ENCODE measurements at places on chromosomes 11 and 22.

GRCh38 chr11:118434123-118434552 is 2.2 kb upstream of the KMT2A start:
- peak; percentile 28 for DNase-seq

- no peak for DNase-seq
Observed at GRCh38 chr22:44648085-44648820, 53.8 kb upstream of the PRR5 start.

DNA sequence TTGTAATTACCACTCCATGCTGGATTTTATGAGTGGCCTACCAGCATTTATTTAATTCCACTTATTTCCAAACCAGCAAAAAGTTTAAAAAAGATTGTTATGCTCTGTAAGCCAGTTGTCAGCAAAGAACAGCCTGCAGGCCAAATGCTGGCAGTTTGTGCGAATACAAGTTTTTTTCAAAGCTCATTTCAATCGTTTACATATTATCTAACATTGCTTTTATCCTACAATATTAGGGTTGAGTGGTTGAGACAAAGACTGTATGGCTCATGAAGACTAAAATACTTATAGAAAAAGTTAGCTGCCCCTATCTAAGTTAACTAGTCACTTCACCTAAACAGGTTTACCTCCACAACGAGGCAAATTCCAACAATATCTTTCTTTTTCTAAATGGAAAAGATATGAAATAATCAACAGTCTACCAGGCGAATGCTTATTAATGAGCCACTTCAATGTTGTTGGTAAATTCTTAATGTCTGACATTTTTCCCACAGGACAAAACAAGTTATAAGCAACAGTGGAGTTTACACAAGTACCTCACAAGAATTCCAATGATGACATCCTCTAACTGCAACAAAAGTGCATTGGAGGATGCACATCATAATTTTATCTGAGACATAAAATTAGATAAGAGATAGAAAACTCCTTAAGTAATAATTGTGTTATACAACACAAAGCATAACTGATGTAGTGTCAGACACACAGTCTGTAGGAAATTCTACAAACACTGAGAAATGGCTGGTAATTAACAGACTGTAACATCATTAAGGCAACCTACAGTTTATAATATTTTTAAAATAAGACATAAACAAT is 35.8 kb upstream of the POU2AF2 start:
- DNase-seq, result no peak

DNA sequence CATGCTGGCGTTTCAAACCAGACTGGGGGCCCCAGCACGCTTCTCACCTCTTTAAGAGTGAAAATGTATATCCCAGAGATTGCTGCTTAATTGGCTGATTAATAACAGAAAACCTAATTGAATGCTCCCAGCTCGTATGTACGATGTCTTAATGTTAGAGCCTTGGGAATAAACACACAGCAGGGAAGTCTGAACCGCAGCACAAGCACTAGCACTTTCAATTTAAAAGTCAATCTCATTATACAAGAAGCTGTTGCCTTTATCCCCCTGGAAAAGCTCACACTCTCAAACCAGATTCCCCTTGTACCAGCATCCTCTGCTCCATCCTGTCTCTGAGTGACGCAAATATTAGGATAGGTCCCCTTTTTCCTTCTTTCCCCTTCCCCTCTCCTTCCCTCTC is 449.1 kb downstream of the MN1 start:
- no peak for DNase-seq

DNA sequence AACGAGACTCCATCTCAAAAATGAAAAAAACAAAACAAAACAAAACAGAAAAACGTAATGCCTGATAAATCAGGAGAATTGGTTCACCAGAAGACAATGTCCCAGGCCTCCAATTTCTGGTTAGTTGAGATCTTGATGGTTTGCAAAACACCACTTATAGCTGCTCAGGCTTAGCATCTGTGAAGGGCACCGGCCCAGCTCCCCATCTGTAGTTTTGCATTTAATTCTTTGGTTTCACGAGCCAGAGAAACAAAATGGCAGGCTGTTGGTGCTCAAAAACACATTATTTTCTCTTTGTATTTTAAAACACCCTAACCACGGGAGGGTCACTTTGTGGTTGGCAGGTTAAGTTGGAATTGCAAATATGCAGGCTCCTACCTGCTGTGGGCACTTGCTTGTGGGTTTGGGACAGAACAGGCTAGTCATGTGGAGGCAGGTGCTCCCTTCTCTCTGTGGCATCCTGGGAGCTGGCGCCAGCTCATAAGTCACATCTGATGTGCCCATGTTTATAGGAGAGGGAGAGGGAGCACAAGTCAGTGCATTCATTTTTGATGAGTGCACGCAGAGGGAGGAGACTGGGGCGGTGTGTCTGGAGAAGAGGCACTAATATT is 145.9 kb downstream of the CEP164 start:
- no peak for DNase-seq

GRCh38 chr22:27978317-27978716 is 59.3 kb upstream of the PITPNB start:
- no peak for DNase-seq

DNA sequence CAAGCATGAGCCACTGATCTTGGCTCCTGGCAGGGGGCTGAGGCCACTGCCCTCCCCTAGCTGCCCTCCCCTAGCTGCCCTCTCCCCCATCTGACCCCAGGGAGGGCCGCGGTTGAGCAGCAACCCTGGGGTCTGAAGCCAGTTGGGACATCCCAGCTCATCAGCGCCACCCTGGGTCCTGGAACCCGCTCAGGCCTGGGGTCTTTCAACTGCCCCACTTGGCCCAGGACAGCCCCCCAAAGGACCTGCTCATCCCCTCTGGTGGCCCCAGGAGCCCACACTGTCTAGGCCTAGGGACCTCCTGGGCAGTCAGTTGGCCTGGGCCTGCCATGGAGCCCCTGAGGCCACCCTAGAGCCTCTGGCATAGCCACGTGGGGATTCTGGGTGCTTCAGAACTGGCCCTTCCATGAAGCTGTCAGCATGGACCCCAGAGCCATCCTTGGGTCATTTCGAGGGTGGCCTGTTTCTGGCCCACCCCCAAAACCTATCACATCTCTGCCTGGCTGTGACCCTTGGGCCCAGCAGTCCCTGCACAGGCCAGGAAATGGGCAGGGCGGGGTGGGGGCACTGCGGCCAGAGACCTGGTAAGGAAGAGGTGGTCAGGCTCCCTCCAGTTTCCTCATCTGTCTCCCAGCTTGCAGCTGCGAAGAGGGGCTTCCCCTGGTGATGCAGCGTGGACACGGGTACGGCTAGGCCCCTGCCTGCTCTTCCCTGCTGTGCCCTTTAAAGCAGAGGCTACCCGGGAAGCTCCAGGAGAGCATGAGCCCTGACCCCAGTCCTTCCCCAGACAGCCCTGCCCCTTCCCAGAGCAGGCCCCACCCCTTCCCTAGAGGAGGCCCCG is 37.9 kb downstream of the MUC2 start:
- DNase-seq, result no peak

DNA sequence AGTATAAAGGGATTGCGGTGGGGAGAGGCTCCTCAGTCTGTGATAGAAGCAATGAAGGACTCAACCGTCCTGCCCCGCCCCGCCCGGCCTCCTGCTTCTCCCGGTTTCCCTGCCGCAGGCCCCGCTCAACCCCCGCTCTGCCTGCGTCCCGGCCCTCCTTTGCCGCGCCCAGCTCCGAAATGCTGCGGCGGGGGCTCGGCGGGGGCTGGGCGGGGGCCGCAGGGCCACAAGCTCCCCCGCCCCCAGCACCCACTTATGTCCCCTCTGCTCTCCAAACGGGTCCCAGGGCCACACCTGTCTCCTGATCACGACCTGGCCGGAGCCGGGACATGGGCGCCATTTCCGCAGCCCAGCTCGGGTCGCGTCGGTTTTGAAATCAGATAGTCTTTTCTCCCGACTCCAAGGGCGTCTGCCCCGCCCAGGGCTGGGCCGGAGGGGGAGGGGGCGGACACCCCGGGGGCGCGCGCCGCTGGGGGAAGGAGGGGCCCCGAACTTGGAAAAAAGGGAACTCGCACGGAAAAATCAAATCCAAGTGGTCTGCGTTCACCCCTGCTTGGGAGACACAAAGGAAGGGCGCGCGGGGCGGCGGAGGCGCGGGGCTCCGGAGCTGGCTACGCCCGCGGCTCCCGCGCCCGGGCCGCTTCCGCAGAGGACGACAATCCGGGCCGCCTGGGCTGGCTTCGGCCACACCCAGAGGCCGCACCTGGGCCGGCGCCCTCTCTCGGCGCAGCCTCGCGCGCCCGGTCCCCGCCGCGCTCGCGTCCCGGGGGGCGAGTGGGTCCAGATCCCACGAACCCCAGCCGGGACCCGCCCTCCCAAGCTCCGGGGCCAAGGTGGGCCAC is 70.6 kb upstream of the EP300 start:
- DNase-seq, result peak; percentile 49

GRCh38 chr11:118806400-118806799 is 15.4 kb upstream of the DDX6 start:
- DNase-seq, result no peak

GRCh38 chr11:9280655-9281301 is 15.6 kb upstream of the DENND5A start:
- no peak for DNase-seq

- no peak for DNase-seq
Observed at GRCh38 chr11:119937412-119937811, 200.5 kb downstream of the TRIM29 start.

DNA sequence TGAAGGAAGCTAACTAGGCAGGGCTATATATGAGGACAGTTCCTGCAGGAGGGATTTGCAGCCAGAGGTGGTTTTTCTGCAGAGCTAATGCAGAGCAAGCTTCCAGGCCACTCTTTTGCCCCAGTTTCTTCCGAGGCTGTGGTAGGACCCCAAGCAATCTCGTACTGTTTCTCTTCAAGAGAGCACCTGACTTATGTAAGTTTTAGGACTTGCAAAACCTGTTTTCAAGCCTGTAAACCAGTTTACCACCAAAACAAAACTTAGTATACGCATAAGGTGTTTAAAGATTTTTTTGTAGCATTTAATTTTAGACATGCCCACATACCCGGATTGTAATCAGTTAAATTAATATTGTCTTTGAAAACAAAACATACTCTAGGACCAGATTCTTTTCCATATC is 7.7 kb upstream of the APLP2 start:
- DNase-seq, result no peak

DNA sequence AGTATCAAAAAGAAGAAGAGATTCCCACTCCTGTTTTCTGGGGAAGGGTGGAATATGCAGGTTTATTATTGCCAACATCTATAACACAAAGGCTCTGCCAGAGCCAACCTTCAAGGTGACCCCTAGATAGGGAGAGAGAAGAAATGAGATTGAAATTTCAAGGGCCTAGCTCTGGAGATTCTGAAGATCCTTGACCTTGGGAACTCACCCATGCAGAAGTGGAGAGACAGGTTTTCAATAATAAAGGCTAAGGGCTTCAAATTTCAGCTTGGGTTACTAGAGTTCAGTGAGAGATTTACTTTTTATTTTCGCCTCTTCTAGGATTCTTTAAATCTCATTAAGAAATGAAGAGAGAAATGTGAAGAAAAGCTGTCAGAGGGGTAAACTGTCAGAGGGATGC is 98.4 kb downstream of the CD44 start:
- DNase-seq, result no peak
